ENCODE measurements at places on chromosomes 12 and 14.

GRCh38 chr12:131917711-131918306 lies 11.3 kb upstream of the PUS1 start:
- no peak for DNase-seq

GRCh38 chr14:105064721-105065143 lies 498 bp downstream of the GPR132 start:
- peak; percentile 61 for DNase-seq

DNA sequence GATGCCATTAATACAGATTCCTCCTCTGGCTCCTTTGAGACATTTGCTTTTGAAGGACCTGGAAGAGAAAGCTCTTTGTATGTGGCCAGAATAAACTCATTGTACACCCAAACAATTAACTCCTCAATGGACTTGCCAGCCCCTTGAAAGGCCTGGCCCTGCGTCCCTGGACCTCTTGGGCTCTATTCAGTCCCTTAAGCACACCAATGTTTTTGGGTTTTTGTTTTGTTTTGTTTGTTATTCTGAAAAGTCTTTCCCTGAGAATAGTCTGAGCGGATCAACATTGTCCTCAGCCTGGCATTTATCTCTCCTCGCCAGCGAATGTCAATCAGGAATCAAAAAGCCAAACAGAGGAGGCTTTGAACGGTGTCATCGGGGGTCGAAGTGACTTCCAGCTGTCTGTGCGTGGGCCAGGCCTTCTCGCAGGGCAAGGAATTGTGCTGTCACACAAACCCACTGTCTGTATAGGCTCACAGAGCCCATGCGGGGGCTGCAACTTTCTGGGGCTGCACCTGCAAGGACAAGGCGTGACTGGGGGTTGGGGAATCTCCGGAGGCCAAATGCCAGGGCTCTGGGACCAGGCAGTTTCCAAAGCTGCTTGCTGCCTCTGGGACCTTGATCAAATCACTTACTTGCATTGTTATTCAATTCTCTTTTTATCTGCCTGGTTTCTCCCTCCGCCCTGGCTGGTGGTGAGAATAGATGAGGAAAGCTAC lies 108.3 kb downstream of the SMOC1 start:
- no peak for DNase-seq

DNA sequence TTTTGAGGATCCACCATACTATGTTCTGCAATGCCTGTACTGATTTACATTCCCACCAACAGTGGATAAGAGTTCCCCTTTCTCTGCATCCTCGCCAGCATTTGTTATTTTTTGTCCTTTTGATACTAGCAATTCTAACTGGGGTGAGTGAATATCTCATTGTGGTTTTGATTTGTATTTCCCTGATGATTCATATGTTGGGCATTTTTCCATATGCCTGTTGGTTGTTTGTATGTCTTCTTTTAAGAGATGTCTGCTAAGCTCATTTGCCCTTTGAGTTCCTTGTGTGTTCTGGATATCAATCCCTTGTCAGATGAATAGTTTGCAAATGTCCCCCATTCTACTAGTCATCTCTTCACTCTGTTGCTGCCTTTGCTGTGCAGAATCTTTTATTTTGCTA lies 49.0 kb upstream of the MSRB3 start:
- DNase-seq = no peak

DNA sequence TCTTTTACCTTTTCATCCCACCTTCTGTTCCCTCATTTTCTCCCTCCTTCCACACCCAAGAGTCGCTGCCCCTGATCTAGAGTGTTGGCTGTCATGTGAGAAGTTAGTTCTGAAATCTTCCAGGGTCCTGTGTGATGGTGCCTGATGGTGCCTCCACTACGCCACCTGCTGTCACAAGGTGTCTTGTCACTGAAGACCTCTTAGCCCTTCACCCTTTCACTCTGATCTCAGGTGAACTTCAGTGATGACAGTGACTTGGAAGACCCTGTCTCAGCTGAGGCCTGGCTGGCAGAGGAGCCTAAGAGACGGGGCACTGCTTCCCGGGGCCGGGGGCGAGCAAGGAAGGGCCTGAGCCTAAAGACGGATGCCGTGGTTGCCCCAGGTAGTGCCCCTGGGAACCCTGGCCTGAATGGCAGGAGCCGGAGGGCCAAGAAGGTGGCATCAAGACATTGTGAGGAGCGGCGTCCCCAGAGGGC lies 7.6 kb upstream of the PFDN5 start:
- DNase-seq = peak; percentile 55

DNA sequence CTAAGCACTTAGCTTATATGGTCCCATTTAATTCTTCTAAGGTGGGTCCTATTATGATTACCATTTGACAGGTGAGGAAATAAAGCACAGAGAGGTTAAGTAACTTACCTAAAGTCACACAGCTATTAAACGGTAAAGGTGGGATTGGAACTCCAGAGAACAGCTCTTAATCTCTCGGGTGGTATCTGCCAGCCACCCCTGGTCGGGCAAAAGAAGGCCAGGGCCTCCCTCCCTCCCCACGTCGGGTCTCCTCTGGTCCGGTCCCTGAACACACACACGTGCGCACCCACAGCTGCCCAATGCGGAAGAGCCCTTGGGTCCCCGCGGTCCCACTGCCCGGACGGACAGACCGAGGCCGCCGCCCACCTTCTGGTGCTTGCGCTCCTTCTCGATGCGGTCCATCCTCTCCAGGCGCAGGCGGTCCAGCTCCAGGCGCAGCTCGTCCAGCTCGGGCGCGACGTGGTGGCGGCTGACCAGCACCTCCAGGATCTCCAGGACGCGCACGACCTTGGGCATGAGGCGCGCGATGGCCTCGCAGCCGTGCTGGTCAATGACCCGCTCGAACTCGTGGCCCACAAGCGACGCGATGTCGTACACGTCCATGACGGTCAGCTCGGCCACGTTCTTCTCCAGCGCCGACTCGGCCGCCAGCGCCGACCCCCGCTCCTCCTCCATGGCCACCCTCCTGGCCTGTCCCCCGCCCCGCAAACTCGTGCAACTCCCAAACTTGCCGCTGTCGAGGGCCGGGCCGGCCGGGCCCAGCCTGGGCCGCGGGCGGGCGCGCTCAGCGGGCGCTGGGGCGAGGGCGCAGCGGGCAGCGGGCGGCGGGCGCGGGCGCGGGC lies 490 bp downstream of the RILPL1 start:
- no peak for DNase-seq

DNA sequence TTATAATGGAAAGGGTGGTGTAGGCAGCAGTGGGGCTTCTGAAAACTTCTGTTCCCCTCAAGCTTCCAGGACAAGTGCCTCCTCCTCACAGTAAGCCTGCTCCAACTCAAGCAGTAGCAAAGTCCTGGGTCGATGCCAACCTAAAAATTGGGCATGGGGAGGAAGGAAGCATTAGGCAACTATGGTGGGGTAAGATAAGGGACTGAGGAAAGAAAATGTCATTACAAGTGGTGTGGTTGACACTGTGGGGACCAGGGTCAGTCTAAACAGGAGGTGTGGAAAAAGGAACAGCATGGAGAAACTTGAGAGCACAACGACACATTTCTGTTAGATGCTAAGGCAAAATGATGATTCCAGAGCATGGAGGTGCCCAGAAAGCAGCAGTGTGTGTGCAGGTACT lies 34.9 kb downstream of the WIF1 start:
- no peak for DNase-seq

DNA sequence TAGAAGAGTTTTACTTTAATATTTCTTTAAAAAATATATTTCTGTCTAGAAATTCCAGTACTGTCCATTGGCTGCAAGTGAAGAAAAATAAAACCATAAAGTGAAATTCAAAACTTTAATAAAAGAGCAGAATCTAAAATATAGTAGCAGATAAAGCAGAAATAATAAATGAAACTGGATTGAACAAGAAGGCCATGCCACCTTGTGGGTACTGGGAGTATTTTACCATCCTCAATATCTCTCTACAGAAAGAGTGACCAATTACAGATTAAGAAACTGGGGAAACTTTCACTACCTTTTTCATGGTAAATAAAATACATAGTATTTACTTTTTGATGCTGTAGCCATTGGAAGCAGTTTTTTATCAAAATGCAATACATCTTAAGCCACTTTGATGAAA lies 220.5 kb downstream of the BCAT1 start:
- no peak for DNase-seq

DNA sequence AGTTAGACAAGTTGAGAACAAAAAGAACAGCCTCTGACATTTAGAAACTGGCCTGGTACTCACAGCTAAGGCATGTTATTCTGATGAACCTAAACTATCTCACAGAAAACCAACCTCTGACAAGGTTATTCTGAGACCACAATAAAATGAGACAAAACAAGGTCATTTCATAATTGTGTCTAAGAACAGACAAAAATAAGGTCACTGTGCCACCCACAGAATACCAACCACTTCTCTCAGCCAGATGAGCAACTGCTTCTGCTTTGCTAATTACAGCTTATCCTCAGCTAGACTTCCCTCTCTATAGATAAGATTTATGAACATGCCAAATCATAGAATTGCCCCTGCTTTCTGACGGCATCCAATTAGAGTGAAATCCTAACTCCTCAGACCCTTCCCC lies 52.2 kb upstream of the CRACR2A start:
- no peak for DNase-seq

- no peak for DNase-seq
Observed at GRCh38 chr12:14964406-14964805, 3.0 kb upstream of the ARHGDIB start.

DNA sequence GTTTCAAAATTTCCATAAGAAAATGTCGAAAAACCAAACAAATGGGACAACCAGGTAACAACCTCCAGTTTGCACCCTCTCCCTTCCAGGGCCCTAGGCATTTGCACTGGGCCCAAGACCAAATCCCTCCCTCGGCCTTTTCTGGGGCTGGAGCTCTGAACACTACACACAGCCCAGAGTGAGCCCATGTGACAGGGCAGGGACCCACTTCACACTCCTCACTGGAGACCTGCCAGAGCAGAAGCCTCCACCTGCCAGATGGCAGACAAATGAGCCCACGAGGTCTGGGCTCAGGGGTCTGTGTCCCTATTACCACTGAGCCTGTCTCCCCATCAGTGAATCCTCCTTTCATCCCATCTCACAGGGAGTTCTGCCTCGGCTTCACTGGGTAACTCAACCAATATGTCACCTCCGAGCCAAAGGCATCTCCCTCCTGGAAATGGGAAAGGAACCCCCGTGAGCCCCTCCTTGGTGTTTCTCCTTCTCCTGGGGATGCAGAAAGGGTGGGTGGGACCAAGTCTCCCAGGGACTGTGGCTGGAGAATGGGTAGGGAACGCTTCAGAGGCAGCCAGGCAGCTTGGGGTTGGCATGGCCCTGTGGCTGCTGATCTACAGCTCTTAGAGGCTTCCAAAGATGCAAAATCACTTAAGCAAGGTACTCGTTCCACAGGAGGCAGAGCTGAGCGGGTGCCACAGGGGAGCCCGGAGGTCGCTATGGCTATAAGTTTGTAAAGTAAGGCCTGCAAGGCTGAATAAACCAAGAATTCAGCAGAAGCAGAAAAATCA lies 10.6 kb downstream of the VWF start:
- DNase-seq = no peak

GRCh38 chr12:119836781-119837180 lies 40.3 kb downstream of the CIT start:
- no peak for DNase-seq

DNA sequence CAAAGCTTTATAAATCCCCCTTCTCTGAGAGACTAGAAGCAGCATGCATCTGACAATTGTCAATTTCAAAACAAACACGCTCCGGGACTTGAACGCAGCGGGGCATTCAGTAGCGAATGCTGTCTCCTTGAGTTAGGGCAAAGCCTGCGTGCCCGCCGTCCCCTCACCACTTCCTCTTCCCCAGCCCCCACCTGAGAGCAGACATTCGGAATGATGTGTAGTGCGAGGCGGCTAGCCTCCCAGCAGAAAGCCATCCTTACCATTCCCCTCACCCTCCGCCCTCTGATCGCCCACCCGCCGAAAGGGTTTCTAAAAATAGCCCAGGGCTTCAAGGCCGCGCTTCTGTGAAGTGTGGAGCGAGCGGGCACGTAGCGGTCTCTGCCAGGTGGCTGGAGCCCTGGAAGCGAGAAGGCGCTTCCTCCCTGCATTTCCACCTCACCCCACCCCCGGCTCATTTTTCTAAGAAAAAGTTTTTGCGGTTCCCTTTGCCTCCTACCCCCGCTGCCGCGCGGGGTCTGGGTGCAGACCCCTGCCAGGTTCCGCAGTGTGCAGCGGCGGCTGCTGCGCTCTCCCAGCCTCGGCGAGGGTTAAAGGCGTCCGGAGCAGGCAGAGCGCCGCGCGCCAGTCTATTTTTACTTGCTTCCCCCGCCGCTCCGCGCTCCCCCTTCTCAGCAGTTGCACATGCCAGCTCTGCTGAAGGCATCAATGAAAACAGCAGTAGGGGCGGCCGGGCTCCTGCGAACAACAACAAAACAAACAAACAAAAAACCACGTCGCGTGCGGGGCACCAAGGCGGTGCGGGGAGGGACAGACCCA lies 2.2 kb downstream of the PRMT8 start:
- DNase-seq = no peak

DNA sequence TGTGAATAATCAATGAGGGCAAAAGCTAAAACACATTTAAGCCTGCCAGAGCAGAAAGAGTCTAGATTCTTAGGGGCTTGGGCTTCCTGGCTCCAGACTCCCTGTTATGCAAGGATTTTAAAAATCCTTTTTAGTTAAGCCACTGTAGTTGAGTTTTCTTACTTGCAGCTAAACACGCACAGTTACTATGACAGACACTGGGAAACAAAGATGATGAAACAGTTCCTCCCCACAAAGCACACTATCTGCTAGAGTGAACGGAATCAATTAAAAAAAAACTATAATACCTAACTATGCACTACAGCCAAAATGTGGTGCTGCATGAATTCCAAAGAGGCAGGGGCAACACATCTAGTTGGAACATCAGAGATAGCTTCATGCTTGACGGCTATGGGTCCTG lies 28.2 kb downstream of the RPS6KA5 start:
- no peak for DNase-seq

- no peak for DNase-seq
Observed at GRCh38 chr12:131327521-131328488, 374.1 kb downstream of the ADGRD1 start.

DNA sequence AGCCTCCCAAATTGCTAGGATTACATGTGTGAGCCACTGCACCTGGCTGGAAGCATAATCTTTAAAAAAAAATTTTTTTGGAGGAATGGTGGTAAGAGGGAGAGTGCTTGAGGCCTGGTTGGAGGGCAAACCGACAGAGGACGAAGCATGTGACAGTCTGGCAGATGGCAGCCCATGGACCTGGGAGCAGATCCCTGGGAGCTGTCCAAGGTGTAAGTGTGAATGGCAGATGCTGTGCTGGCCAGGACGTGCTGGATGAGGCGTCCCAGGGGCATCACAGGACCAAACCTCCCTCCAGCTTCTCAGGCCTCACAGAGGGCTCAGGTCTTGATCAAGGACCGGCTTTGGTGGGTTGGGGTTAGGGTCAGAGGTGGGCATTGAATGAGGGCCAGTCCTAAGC lies 128.4 kb upstream of the NCOR2 start:
- DNase-seq = no peak

DNA sequence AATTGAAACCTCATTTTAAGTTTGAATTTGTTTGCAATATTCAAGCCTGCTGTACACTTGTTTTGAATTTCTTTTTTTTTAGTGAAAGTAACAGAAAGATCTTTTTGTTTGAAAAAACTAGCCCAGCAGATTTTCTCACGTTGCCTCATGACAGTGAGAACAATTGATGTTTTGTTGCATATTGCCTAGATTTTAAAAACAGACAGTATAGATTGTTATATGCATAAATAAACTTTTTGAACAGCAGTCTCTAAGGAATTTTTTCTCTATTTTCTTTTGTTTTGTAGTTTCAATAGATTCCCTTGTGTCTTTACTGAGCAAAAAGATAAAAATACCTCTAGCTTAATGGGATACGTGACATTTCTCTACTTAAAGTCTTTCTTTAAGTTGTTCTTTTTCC lies 15.4 kb downstream of the OR6C6 start:
- DNase-seq = no peak
